ENCODE measurements at places on chromosomes 4 and X.

GRCh38 chrX:39469126-39469525, 628.6 kb downstream of the BCOR start:
- DNase-seq = no peak
- H3K4me1 ChIP-seq = peaks cover 10% of the 10 kb centered on the region
- no peak overlapping the region for H3K27ac ChIP-seq
- H3K36me3 ChIP-seq = no peaks in the 10 kb centered on the region
- peaks cover 8% of the 10 kb centered on the region for H3K27me3 ChIP-seq
- no peak overlapping the region for H3K4me3 ChIP-seq

DNA sequence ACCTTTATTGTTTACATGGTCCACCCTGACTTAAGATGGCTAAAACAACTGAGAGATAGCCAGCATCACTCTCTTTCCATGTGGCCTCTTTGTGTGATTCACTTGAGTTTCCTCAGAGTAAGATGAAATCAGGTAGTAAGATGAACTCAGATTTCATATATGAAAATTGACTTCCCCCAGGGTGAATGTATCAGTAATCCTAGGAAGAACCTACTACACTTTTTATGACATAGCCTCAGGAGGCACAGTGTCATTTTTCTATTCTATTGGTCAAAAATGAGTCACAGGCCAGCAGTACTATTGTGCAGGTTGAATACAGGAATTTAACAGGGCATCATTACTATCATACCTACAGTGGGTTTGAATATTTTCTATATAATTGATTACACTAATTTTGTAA, 14.6 kb upstream of the SULT1E1 start:
- DNase-seq = no peak
- no peak overlapping the region for H3K4me3 ChIP-seq
- no peaks in the 10 kb centered on the region for H3K36me3 ChIP-seq
- no peaks in the 10 kb centered on the region for H3K27me3 ChIP-seq
- H3K4me1 ChIP-seq = no peaks in the 10 kb centered on the region
- H3K27ac ChIP-seq = no peak overlapping the region

DNA sequence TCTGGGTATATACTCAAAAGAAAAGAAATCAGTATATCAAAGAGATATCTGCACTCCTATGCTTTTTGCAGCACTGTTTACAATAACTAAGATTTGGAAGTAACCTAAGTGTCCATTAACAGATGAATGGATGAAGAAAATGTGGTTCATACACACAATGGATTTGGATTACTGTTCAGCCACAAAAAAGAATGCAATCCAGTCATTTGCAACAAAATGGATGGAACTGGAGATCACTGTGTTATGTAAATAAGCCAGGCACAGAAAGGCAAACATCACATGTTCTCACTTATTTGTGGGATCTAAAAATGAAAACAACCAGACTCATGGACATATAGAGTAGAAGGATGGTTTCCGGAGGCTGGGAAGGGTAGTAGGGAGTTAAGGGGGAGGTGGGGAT, 17.6 kb upstream of the NXT2 start:
- no peak overlapping the region for H3K27ac ChIP-seq
- no peaks in the 10 kb centered on the region for H3K4me1 ChIP-seq
- no peak for DNase-seq
- no peak overlapping the region for H3K4me3 ChIP-seq
- peaks cover 27% of the 10 kb centered on the region for H3K27me3 ChIP-seq

DNA sequence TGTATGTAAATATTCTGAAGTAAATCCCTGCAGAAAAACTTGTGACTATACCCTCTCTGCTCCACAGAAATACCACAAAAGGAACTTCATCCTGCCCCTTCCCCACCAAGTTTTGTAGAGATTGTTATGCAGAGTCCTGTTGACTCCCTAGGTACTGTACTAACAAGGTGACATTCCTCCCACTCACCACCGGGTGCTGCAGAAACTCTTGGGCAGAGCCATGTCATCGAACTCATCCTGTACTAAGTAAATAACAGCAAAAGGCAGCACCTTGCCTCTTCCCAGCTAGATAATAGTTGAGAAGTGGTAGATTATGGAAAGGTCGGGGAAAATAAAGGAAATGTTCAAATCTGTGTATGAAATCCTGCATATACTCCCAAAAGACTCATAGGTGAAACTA, 233.3 kb downstream of the STPG2 start:
- no peaks in the 10 kb centered on the region for H3K27me3 ChIP-seq
- H3K4me1 ChIP-seq = no peaks in the 10 kb centered on the region
- H3K4me3 ChIP-seq = no peak overlapping the region

DNA sequence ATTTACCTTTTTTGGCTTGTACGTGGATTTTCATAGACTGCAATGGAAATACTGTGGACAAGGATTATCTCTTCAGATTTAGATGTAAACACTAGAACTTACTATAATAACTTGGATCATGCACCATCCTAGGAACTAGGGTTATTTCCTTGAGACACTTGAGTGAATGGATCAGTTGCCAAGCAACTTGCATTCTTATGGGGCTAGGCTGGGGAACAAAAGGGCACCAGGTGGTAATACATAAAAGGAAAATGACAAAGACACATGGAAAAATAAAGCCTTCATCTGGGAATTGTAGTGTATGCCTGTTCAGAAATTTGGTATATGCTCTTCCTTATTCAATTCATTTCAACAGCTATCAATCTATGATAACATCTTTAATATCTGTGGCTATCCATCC, 247.1 kb downstream of the SPRY1 start:
- no peak for DNase-seq
- peaks cover 5% of the 10 kb centered on the region for H3K4me1 ChIP-seq
- H3K36me3 ChIP-seq = peaks cover 3% of the 10 kb centered on the region
- H3K27ac ChIP-seq = no peak overlapping the region
- no peaks in the 10 kb centered on the region for H3K27me3 ChIP-seq
- H3K4me3 ChIP-seq = no peak overlapping the region

DNA sequence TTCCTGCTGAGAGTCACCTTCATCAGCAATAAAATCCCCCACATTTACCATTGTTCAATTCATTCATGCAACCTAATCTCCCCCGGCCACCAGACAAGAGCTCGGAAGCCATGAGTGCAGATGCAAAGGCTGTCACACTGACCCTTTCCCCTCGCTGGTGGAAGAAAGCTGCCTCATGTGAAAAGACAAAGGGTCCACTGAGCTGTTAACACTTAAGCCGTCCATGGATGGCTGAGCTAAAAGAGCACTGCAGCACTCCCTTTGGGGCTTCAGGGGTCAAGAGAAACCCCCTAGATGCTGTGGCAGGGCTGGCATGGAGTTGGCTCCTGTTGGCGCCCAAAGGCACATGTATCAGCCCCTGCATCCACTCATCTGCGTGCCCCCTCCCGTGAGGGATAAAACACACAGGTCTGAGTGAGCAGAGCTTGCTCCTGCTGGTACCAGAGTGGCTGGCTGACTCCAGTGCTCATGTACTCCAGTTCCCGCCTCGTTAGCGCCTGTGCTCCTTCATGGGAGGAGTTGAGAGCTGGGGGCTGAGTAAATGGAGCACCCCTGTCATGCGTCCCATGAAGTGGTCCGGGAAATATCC, 216.5 kb downstream of the PDHA2 start:
- H3K4me3 ChIP-seq = no peak overlapping the region
- H3K27me3 ChIP-seq = no peaks in the 10 kb centered on the region
- H3K4me1 ChIP-seq = no peaks in the 10 kb centered on the region
- H3K36me3 ChIP-seq = no peaks in the 10 kb centered on the region
- no peak overlapping the region for H3K27ac ChIP-seq

- no peak overlapping the region for H3K27ac ChIP-seq
- H3K36me3 ChIP-seq = no peaks in the 10 kb centered on the region
- H3K4me3 ChIP-seq = no peak overlapping the region
- H3K27me3 ChIP-seq = no peaks in the 10 kb centered on the region
- peaks cover 16% of the 10 kb centered on the region for H3K4me1 ChIP-seq
- DNase-seq = no peak
Measured at GRCh38 chr4:173013232-173013930, 155.2 kb upstream of the GALNT7 start.

DNA sequence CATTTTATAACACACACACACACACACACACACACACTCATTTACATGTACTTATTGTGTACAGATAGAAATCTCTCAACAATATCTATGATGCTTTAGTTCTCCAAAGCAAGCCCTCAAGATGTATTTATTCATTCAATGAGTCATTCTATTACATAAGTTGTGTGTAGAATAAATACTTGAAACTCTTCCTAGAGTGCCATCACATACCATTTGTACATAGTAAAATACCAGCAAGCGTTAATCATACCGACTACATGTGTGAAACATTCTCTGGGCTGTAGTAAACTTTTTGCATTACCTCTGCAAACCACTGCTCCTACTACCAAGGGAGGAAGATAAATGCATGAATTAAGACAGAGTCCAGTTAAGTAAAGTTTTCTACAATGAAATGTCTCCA, 70.9 kb downstream of the EPHA5 start:
- H3K27me3 ChIP-seq = no peaks in the 10 kb centered on the region
- no peak overlapping the region for H3K27ac ChIP-seq
- H3K4me3 ChIP-seq = no peak overlapping the region
- no peak for DNase-seq
- H3K4me1 ChIP-seq = peaks cover 5% of the 10 kb centered on the region
- H3K36me3 ChIP-seq = no peaks in the 10 kb centered on the region

- H3K27ac ChIP-seq = no peak overlapping the region
- H3K27me3 ChIP-seq = no peaks in the 10 kb centered on the region
- no peak for DNase-seq
- H3K36me3 ChIP-seq = no peaks in the 10 kb centered on the region
Measured at GRCh38 chr4:75048208-75048879, 115.4 kb downstream of the PARM1 start.

- no peak for DNase-seq
- no peak overlapping the region for H3K4me3 ChIP-seq
- no peaks in the 10 kb centered on the region for H3K36me3 ChIP-seq
- H3K4me1 ChIP-seq = no peaks in the 10 kb centered on the region
- no peaks in the 10 kb centered on the region for H3K27me3 ChIP-seq
Measured at GRCh38 chr4:114264452-114264851, 285.0 kb upstream of the ARSJ start.

GRCh38 chrX:69282893-69283690, 117.8 kb upstream of the PJA1 start:
- H3K4me1 ChIP-seq = peaks cover 24% of the 10 kb centered on the region
- H3K36me3 ChIP-seq = no peaks in the 10 kb centered on the region
- H3K27me3 ChIP-seq = no peaks in the 10 kb centered on the region
- DNase-seq = no peak
- H3K27ac ChIP-seq = no peak overlapping the region
- H3K4me3 ChIP-seq = no peak overlapping the region

GRCh38 chrX:40816906-40817305, 81.6 kb upstream of the MED14 start:
- H3K36me3 ChIP-seq = no peaks in the 10 kb centered on the region
- H3K4me1 ChIP-seq = no peaks in the 10 kb centered on the region
- H3K4me3 ChIP-seq = no peak overlapping the region
- H3K27me3 ChIP-seq = no peaks in the 10 kb centered on the region

DNA sequence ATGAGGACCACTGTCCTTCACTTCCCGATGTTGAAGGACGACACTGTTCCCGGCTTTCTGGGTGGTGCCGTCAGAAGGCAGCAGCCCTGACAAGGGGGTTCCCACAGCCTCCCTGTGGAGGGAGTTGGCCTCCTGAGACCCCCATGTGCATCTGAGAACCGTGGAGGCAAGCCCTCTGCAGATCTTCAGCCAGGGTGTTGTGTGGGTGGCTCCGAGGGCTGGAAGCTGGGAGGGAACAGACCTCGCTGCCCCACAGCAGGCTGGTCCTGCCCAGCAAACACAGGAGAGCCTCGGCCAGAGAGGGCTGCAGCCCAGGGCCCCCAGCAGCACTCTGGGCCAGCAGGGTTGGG, 16.2 kb downstream of the DGKQ start:
- no peak for DNase-seq
- H3K27ac ChIP-seq = no peak overlapping the region
- no peak overlapping the region for H3K4me3 ChIP-seq
- H3K36me3 ChIP-seq = no peaks in the 10 kb centered on the region

GRCh38 chrX:51420610-51421009, 75.8 kb downstream of the NUDT11 start:
- no peaks in the 10 kb centered on the region for H3K4me1 ChIP-seq
- H3K4me3 ChIP-seq = no peak overlapping the region
- H3K36me3 ChIP-seq = no peaks in the 10 kb centered on the region
- H3K27ac ChIP-seq = no peak overlapping the region

DNA sequence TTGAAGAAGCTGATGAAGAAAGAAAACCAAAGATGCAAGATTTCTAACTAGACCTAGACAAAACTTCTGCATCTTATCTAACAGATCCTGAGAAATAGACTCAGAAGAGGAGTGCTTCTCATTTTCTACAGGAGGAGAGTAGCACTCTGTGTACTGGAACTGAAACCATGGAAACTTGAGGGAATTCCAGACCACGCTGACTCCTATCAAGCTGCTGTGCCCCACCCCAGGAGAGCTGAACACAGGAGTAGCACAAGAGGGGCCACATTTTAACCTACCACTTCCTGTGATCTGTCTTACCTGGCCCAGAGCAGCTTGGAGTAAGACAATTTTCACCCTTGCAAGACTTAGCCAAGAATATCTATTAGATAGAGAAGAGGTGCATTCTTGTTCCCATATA, 248.9 kb downstream of the SCFD2 start:
- H3K4me3 ChIP-seq = no peak overlapping the region
- H3K36me3 ChIP-seq = no peaks in the 10 kb centered on the region
- H3K4me1 ChIP-seq = peaks cover 34% of the 10 kb centered on the region
- H3K27me3 ChIP-seq = no peaks in the 10 kb centered on the region

- no peaks in the 10 kb centered on the region for H3K27me3 ChIP-seq
- no peak overlapping the region for H3K27ac ChIP-seq
- no peak overlapping the region for H3K4me3 ChIP-seq
- DNase-seq = no peak
- peaks cover 11% of the 10 kb centered on the region for H3K4me1 ChIP-seq
- peaks cover 3% of the 10 kb centered on the region for H3K36me3 ChIP-seq
Measured at GRCh38 chrX:107708762-107709161, 66.8 kb downstream of the TSC22D3 start.

DNA sequence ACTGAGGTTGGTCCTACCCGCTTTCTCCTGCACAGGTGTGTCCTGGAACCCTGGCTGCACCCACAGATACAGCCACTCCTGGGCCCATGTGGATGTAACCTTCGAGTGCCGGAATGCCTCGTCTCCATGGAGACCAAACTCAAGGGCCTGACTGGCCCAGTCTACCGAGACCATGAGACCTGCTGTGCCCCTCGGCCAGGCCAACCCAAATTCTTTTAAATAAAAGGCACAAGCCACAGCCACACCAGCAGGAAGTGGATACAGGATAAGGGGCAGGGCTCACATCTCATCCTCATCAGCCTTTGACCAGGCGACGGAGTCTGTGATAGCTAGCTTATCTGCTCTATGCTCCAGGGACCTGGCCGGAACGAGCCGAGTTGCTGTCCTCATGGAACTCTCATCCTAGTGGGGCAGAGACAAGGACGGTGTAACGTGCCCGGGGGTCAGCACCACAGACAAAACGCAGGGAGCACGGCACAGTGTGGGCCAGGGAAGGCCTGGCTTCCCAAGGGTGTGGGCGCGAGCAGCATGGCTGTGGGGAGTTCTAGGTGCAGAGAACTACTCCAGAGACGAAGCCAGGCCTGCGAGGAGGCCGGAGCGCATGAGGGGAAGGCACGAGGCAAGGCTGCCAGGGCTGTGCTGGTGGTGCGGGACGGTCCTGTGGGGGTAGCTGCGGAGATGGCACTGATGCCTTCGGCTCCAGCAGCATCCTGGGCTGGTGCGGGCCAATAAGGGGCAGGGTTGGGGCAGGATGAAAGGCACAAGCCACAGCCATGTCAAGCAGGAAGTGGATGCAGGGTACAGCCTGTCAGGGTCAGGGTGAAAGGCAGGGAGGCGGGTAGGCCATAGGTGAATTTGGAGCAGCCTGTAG, 22.7 kb downstream of the NOP14 start:
- no peaks in the 10 kb centered on the region for H3K27me3 ChIP-seq
- no peak overlapping the region for H3K4me3 ChIP-seq
- H3K27ac ChIP-seq = no peak overlapping the region
- peak; percentile 61 for DNase-seq
- peaks cover 3% of the 10 kb centered on the region for H3K36me3 ChIP-seq
- peaks cover 17% of the 10 kb centered on the region for H3K4me1 ChIP-seq
